Esophagus muscularis mucosa (tissue), 4 donors: ENCODE measurements at places on chromosomes 4 and X. TPM values are rescaled to one million over a fixed set of nuclear protein-coding genes. Genes with fewer than 3 reads are reported as not detected.

GRCh38 chr4:64121803-64122202 is 287.4 kb downstream of the TECRL start:
- no peak for DNase-seq

DNA sequence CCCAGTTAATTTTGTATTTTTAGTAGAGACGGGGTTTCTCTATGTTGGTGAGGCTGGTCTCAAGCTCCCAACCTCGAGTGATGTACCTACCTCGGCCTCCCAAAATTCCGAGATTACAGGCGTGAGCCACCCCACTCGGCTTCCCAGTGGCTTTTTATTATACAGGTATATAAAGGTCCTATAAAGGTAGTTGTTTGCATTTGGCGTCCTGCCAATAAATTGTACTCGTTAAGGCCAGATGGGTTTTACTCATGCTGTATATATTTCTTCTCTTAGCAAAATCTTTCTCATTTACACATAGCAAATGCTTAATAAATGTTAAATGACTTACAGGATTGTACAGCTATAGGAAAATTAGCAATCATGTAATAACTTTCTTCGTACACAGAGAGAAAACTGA is 6.9 kb downstream of the SHROOM3 start:
- no peak for DNase-seq

TMEM156 gene
- total RNA-seq, result not detected

SPANXD gene
- total RNA-seq, result not detected

DNA sequence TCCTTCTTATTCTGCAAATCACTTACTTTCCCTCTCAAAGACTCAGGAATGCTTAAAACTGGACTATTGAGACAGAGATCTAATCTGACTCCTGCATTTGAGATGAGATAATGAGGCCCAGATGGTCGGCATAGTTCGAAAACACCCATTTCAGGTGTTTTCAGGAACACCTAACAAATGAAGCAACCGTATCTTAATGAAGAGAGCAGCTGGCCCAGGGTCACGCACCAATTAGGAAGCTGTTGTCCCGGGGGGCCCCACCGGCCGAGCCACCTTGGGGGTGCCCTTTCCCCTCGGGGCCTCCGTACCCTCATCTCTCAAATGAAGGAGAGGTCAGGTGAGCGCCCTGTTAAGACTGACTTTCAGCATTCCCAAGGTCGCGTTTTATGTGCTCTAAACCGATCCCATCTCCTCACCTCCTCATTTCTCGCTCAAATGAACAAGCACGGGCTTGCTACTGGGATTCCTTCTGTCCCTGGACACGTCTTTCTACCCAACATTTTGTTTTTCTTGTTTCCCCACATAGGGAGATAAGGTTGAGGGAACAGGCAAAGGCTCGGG is 824 bp downstream of the LRPAP1 start:
- no peak for DNase-seq

DNA sequence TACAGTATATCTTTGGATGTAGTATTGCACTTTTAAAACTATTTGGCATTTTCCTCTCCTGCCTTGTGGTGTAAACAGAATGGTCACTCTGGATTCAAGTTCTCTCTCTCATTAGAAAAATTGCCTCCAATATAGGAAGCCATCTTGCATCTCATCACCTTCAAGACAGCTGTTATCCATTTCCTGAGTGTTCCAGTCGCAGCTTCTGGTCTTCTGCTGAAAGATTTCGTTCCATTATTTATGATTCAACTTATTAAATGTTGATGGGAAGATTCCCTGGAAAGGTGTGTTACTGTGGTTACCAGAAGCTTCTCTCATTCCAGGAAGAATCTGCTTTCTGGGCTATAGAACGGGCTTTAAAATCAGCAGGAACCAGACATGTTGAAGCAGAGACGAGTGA is 568.3 kb upstream of the SLIT2 start:
- DNase-seq, result no peak

DNA sequence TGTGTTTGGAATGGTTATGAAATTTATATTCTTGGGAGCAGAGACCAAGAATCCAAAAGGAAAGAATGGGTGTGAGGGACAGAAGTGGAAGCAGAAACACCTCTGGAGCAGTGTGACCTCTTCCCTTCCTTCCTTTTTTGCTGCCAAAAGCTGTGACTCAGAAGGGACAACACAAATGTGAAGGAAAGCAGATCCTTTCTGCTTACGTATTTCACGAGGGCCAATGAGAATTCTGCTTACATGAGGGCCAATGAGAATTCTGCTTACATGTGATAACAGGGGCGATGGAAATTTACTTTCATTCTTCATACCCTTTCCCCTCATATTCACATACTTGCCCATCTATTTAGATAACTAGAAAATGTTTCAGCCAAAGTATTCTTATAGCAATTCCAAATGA is 404.6 kb downstream of the PRDM5 start:
- DNase-seq, result no peak

TMPRSS11F gene
- total RNA-seq, result not detected

DNA sequence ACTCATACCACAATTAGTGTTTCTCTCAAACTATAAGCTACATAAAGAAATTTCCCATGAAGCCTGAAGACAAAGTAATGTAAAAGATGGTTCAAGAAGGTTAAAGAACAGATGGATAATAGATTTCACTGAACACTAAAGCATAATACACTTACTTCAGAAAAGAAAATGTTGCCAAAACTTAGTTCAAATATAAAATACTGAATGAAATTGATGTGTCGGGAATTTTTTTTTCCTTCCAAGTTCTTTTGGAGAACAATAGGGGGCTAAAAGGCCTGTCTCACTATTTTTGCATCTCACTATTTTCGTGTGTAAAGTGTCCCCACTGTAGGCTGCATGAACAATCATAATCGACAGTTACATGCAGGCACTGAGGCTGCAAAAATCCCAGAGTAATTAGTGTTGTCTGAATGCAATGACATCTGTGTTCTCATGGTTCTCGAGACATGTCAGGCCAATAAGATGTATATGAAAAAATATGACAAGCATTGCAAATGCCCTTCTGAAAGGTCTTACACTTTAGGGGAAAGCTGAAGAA is 11.9 kb upstream of the MAB21L2 start:
- DNase-seq, result no peak

- DNase-seq, result no peak
Measured at GRCh38 chrX:40127052-40127451, 29.3 kb upstream of the BCOR start.
